ELF-1 (cell line): ENCODE measurements at places on chromosomes 7 and 10.

DNA sequence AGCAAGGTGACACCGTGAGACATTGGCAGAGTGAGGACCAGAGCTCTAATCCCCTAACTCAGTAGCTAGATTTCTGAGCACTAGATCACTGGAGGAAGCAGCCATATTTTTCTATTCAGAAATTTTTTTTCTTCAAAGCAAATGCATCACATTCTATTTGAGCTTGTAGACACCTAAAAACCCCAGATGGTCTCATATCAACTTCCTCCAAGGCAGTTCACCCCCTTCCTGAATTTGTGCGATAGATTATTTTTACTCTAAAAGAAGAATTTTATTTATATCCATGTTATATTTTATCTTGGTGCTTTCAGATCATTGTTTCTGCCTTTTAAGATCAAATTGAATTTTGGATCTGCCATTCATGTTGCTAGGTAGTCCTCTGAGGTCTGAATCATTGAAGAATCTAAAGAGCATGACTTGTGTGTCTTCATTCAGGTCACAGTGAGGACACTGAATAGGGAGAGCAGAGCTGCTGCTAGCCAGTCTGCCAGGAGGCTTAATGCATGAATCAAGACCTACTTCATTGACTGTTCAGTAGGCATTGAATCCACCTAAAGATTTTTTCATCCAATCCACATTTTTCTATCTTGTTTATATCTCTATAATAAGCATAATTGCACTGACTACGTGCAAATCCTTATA, 92.9 kb upstream of the LRRTM3 start:
- DNase-seq = no peak

- DNase-seq = peak; percentile 58
Observed at GRCh38 chr7:28291559-28291958, 111.0 kb upstream of the JAZF1 start.

DNA sequence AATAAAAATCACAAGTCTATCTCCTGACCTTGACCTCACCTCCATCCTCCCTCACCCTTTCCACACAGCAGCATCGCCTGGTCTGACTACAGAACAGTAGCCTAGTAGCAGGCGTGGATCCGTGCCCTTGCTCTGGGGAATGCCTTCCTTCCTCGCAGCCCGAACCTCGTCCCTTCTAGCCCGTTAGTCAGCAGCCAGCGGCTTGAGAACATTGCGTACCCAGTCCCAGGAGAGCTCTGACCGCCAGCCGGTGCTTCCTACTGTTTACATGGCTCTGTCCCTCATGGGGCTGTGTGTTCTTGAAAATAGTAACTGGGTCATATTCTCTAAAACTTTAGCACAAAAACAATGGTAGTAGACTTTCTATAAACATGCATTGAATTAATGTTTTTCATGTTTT, 682.7 kb upstream of the IGFBP3 start:
- no peak for DNase-seq

- no peak for DNase-seq
Observed at GRCh38 chr10:31838065-31838464, 90.6 kb downstream of the ARHGAP12 start.

- no peak for DNase-seq
Observed at GRCh38 chr7:137165241-137165640, 178.3 kb downstream of the PTN start.

DNA sequence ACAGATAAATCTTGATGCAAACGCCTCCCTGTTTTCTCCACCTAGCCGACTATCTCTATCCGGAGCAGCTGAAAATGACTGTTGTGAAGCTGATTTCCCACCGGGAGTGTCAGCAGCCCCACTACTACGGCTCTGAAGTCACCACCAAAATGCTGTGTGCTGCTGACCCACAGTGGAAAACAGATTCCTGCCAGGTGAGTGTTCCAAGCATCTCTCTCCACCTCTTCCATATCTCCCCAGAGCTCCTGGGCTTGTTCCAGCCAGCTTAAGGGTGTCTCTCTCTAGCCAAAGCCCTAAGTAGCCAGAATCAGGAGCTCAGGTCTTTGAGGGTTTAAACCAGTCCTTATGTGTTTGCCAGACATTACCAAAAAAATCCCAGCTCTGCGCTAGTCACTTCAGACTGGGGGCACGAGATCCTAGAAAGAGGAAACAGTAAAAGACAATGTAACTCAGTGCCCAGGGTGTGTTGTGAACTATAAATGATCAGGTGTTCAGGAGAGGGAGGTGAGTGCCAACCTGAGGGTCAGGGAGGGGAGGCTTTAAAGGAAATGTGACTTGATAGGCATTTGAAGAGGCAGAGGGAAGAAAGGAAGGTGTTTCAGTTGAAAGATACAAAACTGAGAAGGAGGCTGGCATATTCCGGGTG, 4.4 kb downstream of the PLAU start:
- DNase-seq = no peak

- DNase-seq = no peak
Observed at GRCh38 chr7:130395421-130395820, 15.1 kb downstream of the CPA1 start.
